Activated T-cell treated with anti-CD3 and anti-CD28 coated beads for 48 hours (primary cell): ENCODE measurements at places on chromosomes 7 and 10.

- no peak for DNase-seq
Observed at GRCh38 chr10:12961416-12962205, 39.9 kb downstream of the CCDC3 start.

- no peak for DNase-seq
Observed at GRCh38 chr10:69504576-69505250, 53.4 kb downstream of the TSPAN15 start.

DNA sequence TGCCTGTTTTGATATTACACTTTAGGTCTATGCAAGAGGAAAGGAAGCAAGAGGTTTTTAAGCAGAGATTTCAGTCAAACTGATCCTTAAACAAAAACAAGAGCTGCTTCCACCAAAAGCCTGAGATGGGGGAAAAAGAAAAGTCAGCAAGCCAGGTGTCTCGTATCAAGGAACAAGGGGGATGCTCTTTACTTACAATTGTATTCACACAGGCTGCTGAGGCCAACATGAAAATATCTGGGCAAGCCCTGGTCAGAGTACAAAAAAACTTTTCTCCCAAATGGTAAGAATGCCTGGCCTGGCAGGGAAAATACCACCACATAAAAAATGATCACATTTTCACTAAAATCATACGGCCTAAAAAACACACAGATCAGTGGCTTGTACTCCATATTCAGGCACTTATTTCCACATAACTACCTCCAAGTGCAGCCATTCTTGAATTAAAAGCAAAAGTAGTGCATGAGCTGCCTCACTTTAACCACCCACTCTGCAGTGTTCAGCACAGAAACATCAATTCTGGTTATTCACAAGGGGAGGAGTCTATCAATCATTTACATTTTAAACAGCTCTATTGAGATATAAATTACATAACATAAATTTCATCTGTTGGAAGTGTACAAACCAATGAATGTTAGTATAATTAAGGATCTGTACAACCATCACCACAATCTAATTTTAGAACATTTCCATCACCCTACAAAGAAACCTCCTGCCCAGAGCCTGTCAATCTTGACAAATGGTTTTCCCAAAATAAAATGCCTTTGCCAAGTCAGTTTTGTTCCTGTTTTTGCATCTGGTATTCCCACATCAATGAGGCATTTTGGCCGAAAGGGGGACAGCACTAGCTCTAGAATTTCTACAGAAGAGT, 70.2 kb downstream of the GRB10 start:
- DNase-seq: no peak

DNA sequence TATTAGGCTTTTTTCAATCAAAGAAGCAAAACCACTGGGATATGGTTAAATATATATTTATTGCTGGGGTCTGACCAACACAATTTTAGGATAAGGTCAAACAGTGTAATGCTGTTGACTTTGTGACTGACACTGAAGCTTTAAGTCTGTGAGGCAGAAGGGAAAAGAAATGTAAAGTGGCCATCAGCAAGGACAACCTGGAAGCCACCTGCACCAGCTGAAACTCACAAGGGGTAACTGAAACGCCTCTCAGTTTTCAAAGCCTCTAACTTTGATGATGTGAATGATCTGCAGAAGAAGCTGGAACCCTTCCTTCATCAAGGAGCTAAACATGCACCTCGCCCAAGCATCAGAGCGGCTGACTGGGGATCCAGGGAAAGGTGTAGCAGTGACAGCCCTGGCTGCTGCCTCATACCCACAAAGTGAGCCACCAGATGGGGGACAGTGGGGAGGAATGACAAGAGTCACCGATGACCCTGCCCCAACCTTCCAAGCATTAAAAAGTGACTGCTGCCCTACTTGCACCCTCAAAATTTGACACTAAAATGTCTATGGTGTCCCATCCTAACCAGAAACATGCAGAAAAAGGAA, 284.9 kb upstream of the CNTNAP2 start:
- DNase-seq: no peak

- no peak for DNase-seq
Observed at GRCh38 chr10:52442576-52442975, 128.5 kb downstream of the DKK1 start.

DNA sequence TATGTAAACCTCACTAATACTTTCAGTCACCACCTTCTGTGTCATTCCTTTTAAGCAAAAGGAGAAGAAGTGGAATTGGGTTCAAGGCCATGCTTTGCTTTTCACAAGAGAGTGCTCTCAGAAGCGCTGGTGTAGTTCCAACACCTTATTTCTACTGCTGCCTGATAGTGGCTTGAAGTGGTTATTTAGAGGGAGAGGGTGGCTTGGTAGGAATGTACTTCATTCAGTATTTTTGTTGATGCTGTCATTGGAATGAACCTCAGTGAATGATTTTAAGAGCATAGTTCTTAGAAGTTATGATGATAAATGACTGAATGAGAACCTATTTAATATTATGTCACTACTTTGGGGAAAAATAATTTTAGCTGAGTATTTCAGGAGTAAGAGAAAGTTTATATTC, 396.7 kb downstream of the EXOC4 start:
- DNase-seq: no peak

- DNase-seq: no peak
Observed at GRCh38 chr10:89302625-89303024, 779 bp downstream of the IFIT2 start.

DNA sequence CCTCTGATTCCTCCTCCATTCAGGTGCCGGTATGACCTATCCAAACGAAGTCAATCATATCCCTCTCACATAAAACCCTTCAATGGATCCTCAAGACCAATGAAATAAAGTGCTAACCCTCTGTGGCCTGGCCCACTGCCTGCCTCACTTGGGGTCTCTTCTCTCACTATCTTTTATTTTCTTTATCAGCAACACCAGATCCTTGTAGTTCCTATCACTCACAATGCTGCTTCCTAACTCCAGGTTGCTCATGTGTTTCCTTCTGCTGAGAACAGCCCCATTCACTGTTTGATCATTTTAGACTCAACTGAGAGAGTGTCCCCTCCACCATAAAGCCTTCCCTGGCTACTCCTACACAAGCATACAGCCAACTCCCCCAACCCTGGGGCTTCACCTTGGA, 180.6 kb downstream of the DOCK4 start:
- no peak for DNase-seq

DNA sequence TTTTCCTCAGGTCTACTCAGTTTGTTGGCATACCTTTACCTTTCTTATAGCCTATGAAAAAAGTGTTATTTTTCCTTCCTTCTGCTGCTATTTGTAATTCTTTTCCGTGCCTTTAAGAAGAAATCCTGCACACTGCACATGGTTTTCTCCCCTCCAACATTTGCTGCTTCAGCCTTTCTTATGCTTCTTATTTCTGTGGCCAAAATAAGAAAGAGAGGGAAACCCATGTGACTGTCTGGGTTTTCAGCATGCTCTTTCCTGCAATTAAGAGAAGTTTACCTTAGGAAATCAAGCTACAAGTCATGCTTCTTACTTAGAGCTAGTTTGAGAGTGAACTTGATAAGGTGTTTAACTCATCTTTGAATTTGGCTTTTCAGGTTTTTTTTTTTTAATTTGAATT, 11.0 kb downstream of the TBC1D12 start:
- no peak for DNase-seq

GRCh38 chr10:128489324-128490247, 363.4 kb upstream of the MKI67 start:
- no peak for DNase-seq

DNA sequence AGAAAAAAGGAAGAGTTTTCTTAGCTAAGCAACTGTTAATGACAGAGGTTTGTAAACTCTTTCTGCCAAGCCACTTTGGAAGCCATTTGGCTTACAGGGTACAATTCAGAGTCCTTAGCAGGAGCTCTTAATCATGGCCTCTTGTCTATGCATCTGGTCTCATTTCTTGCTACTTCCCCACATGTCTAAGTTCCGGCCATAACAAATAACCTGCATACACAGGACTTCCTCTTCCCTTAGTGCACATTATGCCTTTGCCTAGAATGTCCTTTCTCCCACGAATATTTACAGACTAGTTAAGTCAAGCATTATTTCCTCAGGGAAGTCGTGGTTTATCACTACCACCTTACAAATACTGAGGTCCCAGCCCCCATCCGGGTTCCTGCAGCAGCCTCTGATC, 8.6 kb upstream of the UPF2 start:
- DNase-seq: no peak

GRCh38 chr10:126111516-126111915, 215.2 kb downstream of the FANK1 start:
- no peak for DNase-seq

GRCh38 chr7:134450294-134451000, 8.5 kb downstream of the AKR1B1 start:
- no peak for DNase-seq

DNA sequence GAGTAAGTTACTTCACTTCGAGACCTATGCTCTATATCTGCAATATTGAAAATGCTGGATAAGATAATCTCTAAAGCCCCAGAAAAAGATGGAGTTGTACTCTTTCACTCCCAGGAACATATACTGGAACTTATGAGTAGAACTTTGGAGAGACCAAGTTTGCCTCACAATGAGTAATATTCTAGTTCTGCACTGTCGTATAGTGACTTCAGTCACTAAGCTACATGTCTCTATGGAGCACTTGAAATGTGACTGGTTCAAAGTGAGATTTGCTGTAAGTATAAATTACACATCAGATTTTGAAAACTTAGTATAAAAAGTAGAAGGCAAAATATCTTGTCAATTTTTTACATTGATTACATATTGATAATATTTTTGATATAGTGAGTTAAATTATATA, 116.4 kb downstream of the PTEN start:
- no peak for DNase-seq

DNA sequence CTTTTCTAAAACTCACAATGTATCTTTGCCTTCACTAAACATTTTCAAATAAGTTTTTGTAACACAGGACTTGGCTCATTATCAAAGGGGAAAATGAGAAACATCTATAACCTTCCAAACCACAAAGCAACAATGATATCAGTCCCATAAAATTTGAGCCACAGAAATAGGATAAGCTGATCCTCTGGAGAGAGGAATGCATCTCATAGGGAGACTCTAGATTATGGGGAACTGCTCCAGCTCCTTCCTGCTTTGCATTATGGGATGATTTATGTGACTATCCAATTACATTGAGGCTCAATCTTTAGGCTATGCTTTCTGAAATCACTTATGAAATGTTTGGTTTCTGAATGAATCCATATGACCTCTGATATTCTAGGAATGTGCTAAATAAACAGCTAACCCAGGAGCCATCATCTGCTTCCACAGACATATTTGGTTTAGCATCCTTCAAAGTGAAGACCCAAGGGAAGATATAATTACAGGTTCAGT, 70.4 kb downstream of the CUBN start:
- DNase-seq: no peak

- DNase-seq: no peak
Observed at GRCh38 chr10:75978213-75978612, 546.8 kb downstream of the LRMDA start.

GRCh38 chr10:36766415-36766810, 359.0 kb upstream of the ANKRD30A start:
- no peak for DNase-seq

- no peak for DNase-seq
Observed at GRCh38 chr7:14258441-14258840, 269.0 kb upstream of the ETV1 start.

DNA sequence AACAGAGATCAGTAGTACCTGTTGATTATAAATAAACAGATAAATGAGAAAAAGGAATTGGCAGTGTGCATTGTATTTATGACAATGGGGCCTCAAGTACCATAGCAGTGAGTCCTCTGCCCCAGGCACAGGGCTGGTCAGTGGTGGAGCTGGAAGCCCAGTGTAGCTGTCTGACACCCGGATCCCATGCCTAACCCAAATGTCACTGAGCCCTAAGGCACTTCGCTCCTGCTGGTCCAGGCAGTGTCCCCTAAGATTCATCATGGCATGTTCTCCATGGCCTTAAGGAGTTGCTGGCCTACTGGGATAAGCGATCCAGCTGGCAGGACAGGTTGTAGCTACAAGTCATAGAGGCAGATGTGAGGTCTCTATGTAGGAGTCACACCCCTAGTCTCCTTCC, 3.3 kb upstream of the ZNF736 start:
- DNase-seq: no peak

GRCh38 chr10:76341740-76342139, 910.3 kb downstream of the LRMDA start:
- DNase-seq: no peak

- DNase-seq: no peak
Observed at GRCh38 chr7:155997431-155998327, 185.4 kb upstream of the SHH start.

- no peak for DNase-seq
Observed at GRCh38 chr10:110781139-110781538, 90.6 kb upstream of the PDCD4 start.

- DNase-seq: no peak
Observed at GRCh38 chr10:119316729-119317097, 109.3 kb downstream of the GRK5 start.

GRCh38 chr10:475709-476454, 213.6 kb downstream of the DIP2C start:
- DNase-seq: no peak

- no peak for DNase-seq
Observed at GRCh38 chr7:30796105-30796869, 25.1 kb downstream of the MINDY4 start.

- no peak for DNase-seq
Observed at GRCh38 chr7:100874300-100874576, 665 bp upstream of the SRRT start.

GRCh38 chr10:96826438-96826837, 5.7 kb upstream of the LCOR start:
- DNase-seq: no peak

DNA sequence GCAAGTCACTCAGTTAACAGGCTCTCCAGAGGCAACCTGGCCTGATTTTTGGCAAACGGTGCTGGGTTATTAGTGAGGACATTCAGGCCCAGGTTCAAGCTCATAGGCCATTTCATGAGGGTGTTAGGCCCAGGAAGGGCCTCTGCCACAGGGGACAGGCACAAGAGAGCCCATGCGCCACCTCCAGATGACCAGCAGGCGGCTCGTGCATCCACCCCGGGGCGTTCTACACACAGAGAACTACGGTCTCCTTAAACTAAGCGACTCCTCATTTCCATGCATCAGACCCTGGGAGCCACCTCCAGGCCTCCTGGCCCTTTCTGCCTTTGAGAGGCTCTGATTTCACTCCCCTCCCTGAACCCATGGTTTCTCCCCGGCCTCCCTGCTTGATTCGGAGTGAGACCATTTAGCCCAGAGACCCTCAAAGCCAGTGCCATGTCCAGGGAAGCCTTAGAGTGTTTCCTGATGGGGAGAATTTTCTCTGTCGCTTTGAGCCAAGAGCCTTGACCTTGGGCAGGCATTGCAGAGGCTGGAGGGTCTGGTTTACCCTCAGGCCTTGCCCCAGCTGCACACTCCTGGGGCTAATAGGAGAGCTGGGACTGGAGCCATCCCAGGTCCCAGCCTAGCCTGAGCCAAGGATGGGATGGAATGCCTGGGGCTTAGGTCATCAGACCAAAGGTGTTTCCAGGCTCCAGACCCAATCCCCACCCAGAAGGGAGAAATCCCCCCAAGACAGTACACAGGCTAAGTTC, 188.0 kb downstream of the GRID1 start:
- DNase-seq: no peak
